ENCODE measurements at places on chromosomes 2 and 18.

- no peak for DNase-seq
Measured at GRCh38 chr18:57440331-57441070, 5.3 kb downstream of the ONECUT2 start.

DNA sequence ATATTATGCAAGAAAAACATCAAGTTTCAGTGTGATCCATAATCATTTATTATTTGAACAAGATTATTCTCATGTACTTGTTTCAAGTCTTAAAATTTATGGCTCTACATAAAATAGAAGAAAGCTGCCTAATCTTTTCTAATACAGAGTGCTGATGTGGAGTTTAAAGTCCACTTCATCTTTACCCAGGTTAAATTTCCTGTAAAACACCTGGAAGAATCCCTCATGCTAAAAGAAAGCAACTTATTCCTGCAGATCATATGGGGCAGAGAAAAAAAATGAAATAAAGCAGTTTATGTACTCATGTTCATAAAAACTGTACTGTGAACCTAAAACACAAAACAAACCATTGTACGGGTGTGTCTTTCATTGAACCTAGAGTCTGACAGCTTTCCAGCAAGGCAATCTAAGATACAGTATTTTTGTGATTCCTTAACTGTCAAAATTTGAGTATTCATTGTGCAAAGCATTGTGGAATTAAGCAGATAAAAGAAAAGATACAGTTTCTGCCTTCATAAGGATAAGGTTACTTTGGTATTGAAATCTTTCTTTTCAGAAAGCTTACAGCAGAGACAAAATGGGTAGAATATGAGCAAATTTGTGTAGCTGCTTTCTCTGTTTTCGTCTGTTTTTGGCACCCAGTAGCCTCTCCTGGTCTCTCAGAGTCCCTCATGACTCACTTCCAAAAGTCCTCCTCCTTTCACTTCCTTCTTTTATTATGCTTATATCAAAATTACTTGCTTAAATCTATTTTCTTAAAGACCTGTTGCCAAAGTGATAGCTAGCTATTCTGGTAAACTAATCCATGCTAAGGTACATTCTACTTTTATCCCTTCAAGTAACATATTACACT is 26.9 kb upstream of the GLS start:
- DNase-seq: no peak

- no peak for DNase-seq
Measured at GRCh38 chr2:69718338-69718965, 23.5 kb upstream of the ANXA4 start.

DNA sequence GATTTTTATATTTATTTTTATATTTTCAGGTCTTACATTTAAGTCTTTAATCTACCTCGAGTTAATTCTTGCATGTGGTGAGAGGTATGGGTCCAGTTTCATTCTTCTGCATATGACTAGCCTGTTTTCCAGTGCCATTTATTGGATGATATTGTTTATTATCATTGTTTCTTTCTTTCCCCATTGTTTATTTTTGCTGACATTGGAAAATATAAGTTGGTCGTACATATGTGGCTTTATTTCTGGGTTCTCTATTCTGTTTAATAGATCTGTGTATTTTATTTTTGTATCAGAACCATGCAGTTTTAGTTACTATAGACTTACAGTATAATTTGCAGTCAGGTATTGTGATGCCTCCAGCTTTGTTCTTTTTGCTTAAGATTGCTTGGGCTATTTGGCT is 113.4 kb upstream of the VWC2L start:
- no peak for DNase-seq

DNA sequence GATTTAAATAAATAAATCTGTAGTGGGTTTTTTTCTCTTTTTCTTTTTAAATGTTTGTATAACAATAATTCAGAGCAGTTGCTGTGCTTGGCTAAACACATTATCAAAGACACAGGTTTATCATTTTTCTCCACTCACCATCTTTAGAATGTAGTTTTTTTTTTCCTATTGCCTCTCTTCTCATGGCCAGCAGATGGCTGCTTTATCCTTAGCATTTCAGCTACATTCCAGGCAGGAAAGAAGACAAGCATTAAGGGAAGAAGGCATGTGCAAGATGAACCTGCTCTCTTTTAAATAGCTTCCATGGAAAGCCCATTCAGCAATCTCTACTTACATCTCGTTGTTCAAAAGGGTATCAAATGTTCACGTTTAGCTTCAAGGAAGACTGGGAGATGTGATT is 42.6 kb downstream of the ARHGAP15 start:
- DNase-seq: no peak

- DNase-seq: no peak
Measured at GRCh38 chr2:127356531-127356930, 31.2 kb downstream of the MAP3K2 start.

DNA sequence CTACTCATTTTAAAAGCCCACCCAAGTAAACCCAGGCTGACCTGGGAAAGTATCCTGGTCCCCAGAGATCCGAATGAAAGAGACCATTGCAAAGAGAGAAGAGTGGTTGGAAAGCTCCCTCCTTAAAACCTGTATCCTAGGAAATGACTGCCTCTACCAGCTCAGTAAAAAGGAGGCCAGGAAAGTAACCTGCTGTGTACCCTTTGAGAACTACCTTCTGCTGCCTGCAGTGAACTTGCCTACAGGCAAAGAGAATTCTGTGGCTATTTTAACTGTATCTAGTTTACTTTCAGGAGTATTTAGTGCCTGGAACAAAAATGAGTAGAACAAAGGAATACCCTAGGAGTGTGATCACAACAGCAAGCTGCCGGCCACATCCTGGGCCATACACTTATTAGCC is 641.7 kb upstream of the NRXN1 start:
- no peak for DNase-seq

GRCh38 chr18:78092901-78093300 is 843.3 kb downstream of the GALR1 start:
- DNase-seq: no peak

DNA sequence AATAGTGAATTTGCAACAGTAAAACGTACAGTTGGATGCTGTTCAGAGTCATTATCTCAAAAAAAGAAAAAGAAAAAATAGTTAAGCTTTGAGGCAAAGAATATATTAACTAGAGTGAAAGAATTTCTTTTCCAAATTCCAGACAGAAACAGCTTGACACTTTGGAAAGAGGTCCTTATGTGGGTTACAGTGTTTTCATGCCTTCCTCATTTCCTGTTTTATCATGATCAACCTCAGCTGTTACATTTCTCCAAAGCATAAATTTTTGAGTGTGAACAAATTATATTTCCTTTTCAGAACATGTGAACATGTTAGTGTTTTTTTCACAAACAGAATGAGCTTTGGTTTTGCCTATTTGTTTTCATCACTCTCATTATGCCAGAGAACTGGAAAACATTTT is 13.6 kb downstream of the FRZB start:
- DNase-seq: no peak

DNA sequence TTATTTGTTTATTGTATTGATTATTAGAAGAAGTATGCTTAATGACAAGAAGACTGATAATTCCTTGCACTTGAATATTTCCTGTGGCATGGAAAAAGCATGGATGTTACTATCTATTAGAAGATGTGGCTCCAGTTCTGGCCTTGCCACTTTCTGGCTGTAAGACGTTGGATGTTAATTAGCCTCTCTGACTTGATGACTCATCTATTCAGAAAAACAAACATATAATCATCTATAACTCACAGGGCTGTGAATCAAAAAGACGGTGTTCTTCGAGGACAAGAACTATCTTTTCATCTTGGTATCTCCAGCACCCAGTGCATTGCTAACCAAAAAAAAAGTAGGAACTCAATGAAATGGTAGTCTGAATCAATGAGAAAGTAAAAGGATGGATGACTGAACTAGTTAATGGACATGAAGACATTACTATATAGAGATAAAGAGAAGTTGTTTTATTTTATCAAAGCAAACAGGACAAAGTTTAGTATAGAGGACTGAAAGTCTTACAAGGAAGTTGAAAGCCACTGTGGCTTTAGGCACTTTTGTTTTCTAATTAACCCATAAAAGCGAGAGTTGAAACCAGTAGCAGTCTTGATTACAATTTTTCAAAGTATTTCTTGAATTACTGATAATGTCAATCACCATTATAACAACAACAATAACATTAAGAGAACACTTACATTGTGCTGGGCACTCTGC is 145.3 kb downstream of the RND3 start:
- DNase-seq: no peak

GRCh38 chr2:4979111-4979510 is 713.1 kb upstream of the SOX11 start:
- no peak for DNase-seq

- DNase-seq: no peak
Measured at GRCh38 chr18:58937071-58937886, 72.6 kb downstream of the ZNF532 start.

DNA sequence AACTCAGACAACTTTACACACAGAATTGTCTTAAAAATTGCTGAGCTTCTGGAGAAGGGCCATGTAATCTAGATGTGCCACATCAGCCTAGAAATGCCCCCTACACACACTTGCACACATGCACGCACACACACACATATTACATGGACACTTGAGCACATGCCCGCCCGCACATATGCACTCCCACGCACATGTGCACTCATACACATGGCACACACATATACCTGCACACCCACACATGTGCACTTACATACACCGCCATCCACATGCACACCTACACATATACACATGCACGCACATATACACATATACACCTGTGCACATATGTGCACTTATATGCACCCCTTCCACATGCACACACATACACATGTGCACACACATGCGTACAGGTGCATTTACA is 213.7 kb downstream of the SEPTIN10 start:
- no peak for DNase-seq

- DNase-seq: no peak
Measured at GRCh38 chr2:171625006-171625405, 62.3 kb upstream of the DYNC1I2 start.

GRCh38 chr2:16334886-16335603 is 330.6 kb downstream of the CYRIA start:
- no peak for DNase-seq

- no peak for DNase-seq
Measured at GRCh38 chr18:78890388-78890787, 89.2 kb upstream of the SALL3 start.

- DNase-seq: no peak
Measured at GRCh38 chr2:75558786-75559679, 1.7 kb downstream of the EVA1A start.

- DNase-seq: no peak
Measured at GRCh38 chr2:101127319-101128056, 23.7 kb downstream of the TBC1D8 start.

GRCh38 chr2:33051586-33052360 is 105.0 kb downstream of the LTBP1 start:
- no peak for DNase-seq

GRCh38 chr2:53770264-53770663 is 2.7 kb downstream of the CHAC2 start:
- no peak for DNase-seq

GRCh38 chr2:237092506-237092905 is 6.8 kb downstream of the COPS8 start:
- DNase-seq: no peak

DNA sequence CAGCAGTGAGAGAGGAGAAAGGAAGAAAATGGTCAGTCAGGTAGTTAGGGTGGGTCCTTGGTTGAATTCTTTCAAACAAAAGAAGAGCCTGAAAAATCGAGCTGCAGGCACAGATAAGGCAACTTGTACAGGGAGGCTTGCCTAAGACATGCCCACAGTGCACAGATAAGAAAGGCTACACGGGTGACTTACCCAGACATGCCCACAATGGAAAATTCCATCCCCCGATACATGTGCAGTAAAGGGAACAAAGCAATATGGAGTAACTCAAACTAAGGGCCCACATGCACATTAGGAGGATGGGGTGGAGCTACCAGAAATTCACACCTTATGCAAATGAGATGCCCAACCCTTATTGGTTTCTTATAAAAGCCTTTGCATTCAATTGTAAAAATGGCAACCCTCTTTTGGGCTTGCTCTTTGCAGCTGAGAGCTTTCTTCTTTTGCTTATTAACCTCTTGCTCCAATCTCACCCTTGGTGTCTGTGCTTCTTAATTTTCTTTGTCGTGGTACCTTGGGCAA is 110.3 kb upstream of the RMP24 start:
- DNase-seq: no peak

GRCh38 chr2:26648516-26648915 is 7.3 kb upstream of the CIB4 start:
- no peak for DNase-seq

DNA sequence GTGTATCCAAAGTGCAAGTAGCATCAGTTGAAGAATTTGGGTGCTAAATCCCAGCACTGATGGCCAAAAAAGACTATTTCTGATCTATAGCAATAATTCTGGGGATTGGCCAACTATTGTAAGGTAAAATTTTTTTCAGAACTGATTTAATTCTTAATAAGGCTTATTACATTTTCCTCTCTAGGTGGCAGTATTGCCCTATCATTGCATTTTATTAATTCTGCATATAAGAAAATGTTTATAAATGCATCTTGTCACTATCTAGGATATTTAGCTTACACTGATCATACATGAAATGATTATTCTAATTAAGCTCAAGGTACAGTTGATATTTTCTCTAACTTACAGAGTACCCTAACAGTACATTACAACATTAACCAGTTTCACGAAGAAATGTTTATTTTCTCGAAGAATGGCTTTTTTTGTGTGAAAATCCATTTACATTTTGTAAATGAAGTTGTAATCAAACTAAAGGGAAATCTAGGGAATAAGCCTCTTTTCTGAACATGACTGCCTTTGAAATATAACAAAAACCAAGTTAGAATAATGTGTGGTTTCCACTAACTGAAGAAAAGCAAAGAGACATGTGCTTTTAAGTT is 11.0 kb downstream of the TTN start:
- no peak for DNase-seq

GRCh38 chr2:178928077-178928476 is 120.9 kb upstream of the TTN start:
- no peak for DNase-seq

GRCh38 chr2:174605687-174606086 is 8.1 kb upstream of the WIPF1 start:
- DNase-seq: no peak

- DNase-seq: no peak
Measured at GRCh38 chr18:47953471-47953931, 23.0 kb upstream of the SMAD2 start.

DNA sequence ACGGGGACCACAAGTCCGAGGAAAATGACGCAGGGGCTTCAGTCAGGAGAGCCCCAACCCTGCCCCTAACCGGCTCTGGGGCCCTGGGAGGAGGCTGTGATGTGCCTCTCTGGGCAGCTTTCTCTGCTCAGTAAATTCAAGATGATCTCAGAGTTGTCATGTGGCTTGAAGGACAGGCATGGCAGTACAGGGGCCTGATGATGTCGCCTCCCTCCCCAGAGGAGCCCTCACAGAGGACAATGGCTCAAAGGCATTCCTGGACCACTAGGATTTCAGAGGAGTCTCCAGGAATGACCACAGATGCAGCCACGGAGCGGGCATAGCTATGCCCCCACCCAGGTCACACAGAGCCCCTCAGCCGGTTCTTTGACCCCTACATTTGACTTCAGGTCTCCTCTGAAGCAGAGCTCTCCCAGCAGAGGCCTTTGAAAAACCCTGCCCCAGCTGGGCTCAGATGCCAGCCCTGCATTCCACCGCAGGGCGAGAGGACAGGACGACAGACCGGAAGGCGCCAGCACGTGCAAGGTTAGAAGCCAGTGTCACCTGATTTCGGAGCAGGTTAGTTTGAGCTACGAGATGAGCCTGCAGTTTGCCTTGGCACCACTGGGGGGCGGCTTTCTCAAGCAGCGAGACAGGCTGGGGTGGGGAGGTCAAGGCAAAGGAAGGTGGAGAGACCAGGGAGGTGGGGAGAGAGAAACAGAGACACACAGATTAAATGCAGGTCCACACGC is 39.2 kb downstream of the BIN1 start:
- DNase-seq: peak; percentile 18
